CD4-positive, alpha-beta T cell (primary cell): ENCODE measurements at places on chromosomes 6 and 20.
A peak's percentile ranks its signal among the peaks of the same experiment; 100 is the strongest.

DNA sequence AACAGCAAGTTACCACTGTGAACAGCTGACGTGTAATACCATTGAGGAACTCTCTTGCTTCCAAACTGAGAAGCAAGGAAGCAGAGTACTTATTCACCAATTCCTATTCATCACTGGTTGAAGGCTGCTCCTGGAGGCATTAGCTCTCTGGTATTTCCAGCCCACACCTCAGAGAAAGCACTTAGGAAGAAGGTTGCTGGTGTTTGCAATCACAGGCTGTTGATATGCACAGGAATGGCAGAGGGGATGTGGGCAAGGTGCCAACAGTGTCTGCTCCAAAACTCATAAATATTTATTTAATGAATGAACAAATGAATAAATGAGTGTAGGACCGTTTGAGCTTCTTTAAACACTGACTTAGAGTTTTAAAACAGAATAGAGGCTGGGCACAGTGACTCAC is 6.9 kb upstream of the RRBP1 start:
- no peak for DNase-seq

GRCh38 chr6:29845405-29846006 is 17.9 kb downstream of the HLA-G start:
- DNase-seq: peak; percentile 26

DNA sequence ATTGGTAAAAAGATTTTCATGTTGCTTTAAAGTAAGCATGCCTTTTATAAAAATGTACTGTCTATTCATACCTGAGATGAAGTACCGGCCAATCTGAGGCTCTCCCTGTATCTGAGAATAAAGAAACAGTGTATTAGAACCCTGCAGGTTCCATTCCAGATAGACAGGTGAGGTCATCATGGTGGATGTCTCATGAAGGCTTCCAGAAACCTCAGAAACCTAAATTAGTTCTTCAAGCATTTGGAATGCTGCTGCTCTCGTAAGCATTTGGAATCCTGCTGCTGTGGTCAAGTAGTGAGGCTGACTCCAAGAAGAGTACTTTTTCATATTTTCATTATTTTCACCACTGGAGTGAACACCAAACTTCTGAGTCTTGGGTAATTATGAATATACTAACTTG is 642.3 kb downstream of the MAFB start:
- DNase-seq: no peak

DNA sequence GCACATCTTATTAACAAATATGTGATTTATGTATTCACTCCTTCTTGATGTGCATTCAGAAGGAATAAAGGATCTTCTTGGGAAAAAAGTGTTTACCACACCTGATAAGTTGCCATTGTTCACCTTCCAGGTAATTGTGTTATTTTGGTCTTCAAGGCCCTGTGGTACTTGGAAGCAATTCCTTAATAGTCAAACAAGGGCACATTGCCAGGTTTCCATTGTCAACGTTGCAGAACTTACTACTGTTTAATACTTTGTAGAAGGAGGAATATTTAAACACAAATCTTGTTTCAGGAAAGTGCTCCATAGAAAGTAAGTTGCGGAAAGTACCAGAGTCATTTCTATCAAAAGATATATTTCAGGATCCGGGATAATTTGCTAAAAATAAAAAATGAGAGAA is 129.5 kb upstream of the SGK1 start:
- DNase-seq: no peak
